ENCODE measurements at places on chromosomes 16 and 17. TPM values are rescaled to one million over a fixed set of nuclear protein-coding genes. Genes with fewer than 3 reads are reported as not detected.

KRTAP4-3 gene
- total RNA-seq: not detected

GP1BA gene
- total RNA-seq: not detected

ARHGDIG gene
- total RNA-seq: 0.34 TPM

JMJD8 gene
- 16.1 TPM for total RNA-seq

SCN4A gene
- total RNA-seq: 0.68 TPM

UTP18 gene
- total RNA-seq: 34.2 TPM

FAM171A2 gene
- total RNA-seq: 1.4 TPM

ST6GALNAC1 gene
- 9.3 TPM for total RNA-seq

TBC1D3K gene
- not detected for total RNA-seq

TP53TG3B gene
- not detected for total RNA-seq

AANAT gene
- not detected for total RNA-seq

IFI35 gene
- 1.4 TPM for total RNA-seq

CDR2L gene
- 6.2 TPM for total RNA-seq

C17orf113 gene
- 0.64 TPM for total RNA-seq

GGA3 gene
- 12.6 TPM for total RNA-seq

DUXB gene
- not detected for total RNA-seq

TK2 gene
- 16.4 TPM for total RNA-seq

ABCC12 gene
- total RNA-seq: not detected

POLR2A gene
- total RNA-seq: 75.9 TPM

KRT16 gene
- total RNA-seq: 3,653 TPM

KRT37 gene
- total RNA-seq: not detected

IL17C gene
- not detected for total RNA-seq

C1QTNF8 gene
- not detected for total RNA-seq

RRN3 gene
- total RNA-seq: 72.4 TPM

CLEC18B gene
- total RNA-seq: 2.4 TPM

KRT39 gene
- not detected for total RNA-seq

KIF2B gene
- not detected for total RNA-seq

MPP2 gene
- not detected for total RNA-seq

NLRC5 gene
- total RNA-seq: 2.4 TPM

MRPL12 gene
- total RNA-seq: 14.0 TPM

GRB2 gene
- 108 TPM for total RNA-seq

EIF3C gene
- total RNA-seq: 301 TPM

MT1E gene
- total RNA-seq: 274 TPM

ABCA10 gene
- total RNA-seq: 1.3 TPM

HEXIM1 gene
- 19.9 TPM for total RNA-seq

BRIP1 gene
- 3.1 TPM for total RNA-seq

WFDC1 gene
- total RNA-seq: not detected

RAB37 gene
- 0.28 TPM for total RNA-seq

OR2C1 gene
- total RNA-seq: not detected

SLC52A1 gene
- 0.50 TPM for total RNA-seq

All from nasal cavity respiratory epithelium epithelial cell of viscerocranial mucosa (primary cell).